ENCODE measurements at places on chromosomes 2 and 18. TPM values are rescaled to one million over a fixed set of nuclear protein-coding genes. Genes with fewer than 3 reads are reported as not detected.

HNMT gene
- total RNA-seq: 19.6 TPM

IL36A gene
- total RNA-seq: not detected

BCL11A gene
- total RNA-seq: 222 TPM

MTCL1 gene
- 7.0 TPM for total RNA-seq

SLC4A5 gene
- total RNA-seq: 4.2 TPM

PDCD1 gene
- not detected for total RNA-seq

IRS1 gene
- total RNA-seq: 18.4 TPM

ZFP36L2 gene
- 238 TPM for total RNA-seq

GREB1 gene
- 3.0 TPM for total RNA-seq

LIPT1 gene
- 4.5 TPM for total RNA-seq

KCNE4 gene
- 2.0 TPM for total RNA-seq

ZAP70 gene
- total RNA-seq: 3.0 TPM

GRCh38 chr2:181911830-181912229, 20.3 kb downstream of the ITPRID2 start:
- no peak overlapping the region for H3K27ac ChIP-seq
- H3K36me3 ChIP-seq: peaks cover 48% of the 10 kb centered on the region
- DNase-seq: no peak
- H3K4me1 ChIP-seq: peaks cover 30% of the 10 kb centered on the region

DNA sequence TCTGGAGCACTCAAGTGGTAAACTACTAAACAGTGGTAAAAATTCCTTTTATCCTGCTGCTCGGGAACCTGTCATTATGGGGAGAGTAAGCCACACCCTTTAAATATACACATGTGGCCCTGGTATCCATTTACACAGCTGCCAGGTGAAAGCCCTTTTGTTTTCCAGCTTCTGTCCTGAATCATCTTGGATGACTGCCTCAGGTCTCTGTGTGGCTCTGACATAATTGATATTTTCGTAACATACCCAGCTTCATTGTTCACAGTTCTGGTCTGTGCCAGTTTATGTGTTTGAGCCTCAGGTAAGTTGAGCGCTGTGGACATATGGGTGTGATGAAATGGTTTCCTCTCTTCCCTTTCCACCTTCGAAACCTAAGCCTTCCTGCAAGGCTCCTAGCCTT, 15.7 kb upstream of the TTC39C start:
- H3K27me3 ChIP-seq: no peaks in the 10 kb centered on the region
- no peak overlapping the region for H3K4me3 ChIP-seq
- H3K36me3 ChIP-seq: no peaks in the 10 kb centered on the region
- no peak overlapping the region for H3K27ac ChIP-seq
- no peak for DNase-seq
- H3K4me1 ChIP-seq: peaks cover 18% of the 10 kb centered on the region

DNA sequence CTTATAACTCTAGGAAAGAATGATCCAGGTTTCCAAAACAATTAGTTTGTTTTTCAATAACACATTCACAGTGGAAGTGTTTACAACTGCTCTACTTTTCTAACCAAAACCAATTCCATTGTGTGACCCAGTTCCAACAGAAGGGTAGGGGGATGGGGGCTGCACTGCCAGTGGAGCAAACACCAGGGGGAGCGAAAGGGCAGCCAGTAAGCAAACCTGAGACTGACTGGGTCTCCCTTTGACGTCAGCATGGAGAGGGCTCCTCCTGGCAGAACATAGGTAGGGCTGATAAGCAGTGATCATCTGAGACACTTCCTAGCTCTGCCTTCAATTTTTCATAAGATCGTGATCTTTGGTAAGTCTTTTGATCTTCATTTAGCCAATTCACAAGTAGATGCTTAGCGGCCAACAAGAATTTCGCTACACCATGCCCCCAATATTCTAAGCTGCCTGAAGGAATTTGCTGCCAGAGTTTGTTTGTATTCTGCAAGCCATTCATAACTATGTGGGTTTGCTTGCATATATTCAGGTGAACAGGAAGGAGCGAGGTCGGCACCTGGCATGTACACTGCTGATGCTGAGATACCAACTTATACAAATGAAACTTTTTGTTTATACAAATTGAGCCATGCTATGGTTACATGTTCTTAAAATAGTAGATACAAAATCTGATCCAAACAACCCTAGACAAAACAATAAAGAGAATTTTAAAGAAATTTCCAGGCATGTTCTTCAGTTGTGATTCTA, 45.9 kb downstream of the ST6GAL2 start:
- DNase-seq: no peak
- H3K36me3 ChIP-seq: no peaks in the 10 kb centered on the region
- H3K27me3 ChIP-seq: peaks cover 4% of the 10 kb centered on the region
- no peak overlapping the region for H3K4me3 ChIP-seq
- no peak overlapping the region for H3K27ac ChIP-seq

- H3K27ac ChIP-seq: no peak overlapping the region
- no peak for DNase-seq
- H3K27me3 ChIP-seq: peaks cover 5% of the 10 kb centered on the region
- H3K4me1 ChIP-seq: no peaks in the 10 kb centered on the region
- no peak overlapping the region for H3K4me3 ChIP-seq
- H3K36me3 ChIP-seq: no peaks in the 10 kb centered on the region
Observed at GRCh38 chr2:5756272-5756671, 64.1 kb downstream of the SOX11 start.

GRCh38 chr2:119282146-119282995, 58.7 kb downstream of the STEAP3 start:
- H3K4me3 ChIP-seq: no peak overlapping the region
- H3K36me3 ChIP-seq: peaks cover 7% of the 10 kb centered on the region
- H3K4me1 ChIP-seq: peaks cover 20% of the 10 kb centered on the region
- H3K27ac ChIP-seq: peak overlapping the region; percentile 86
- H3K27me3 ChIP-seq: no peaks in the 10 kb centered on the region

DNA sequence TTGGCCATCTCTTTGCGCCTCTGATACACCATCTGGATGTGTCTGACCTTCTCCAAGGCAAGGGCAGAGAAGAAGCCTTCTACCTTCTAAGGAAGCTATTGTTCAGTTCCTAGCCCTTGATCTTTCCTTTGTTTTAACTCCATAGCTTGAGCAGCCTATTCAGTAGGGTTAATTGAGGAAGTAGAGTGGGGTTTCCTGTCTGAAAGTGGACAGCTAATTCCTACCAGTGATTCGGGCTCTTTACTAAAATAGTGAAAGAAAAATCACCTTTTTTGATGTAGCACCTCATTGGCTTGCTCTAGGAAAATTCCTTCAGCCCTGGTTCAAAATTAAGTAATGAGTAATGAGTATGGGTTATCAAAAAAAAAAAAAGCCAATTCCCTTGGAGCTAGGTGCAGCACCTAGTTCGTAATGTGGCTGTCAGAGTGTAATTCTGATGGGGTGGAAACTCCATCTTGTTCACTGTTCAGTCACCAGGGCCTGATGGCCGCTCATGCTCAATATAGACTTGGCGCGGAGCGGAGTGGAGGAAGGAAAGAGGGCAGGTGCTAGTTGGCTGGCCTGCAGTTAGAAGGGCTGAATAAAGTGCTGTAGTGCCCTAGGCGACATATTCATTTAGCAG, 2.9 kb upstream of the MGAT5 start:
- peaks cover 20% of the 10 kb centered on the region for H3K4me1 ChIP-seq
- H3K27me3 ChIP-seq: no peaks in the 10 kb centered on the region
- no peak for DNase-seq
- no peak overlapping the region for H3K4me3 ChIP-seq
- H3K36me3 ChIP-seq: peaks cover 6% of the 10 kb centered on the region
- H3K27ac ChIP-seq: no peak overlapping the region

DNA sequence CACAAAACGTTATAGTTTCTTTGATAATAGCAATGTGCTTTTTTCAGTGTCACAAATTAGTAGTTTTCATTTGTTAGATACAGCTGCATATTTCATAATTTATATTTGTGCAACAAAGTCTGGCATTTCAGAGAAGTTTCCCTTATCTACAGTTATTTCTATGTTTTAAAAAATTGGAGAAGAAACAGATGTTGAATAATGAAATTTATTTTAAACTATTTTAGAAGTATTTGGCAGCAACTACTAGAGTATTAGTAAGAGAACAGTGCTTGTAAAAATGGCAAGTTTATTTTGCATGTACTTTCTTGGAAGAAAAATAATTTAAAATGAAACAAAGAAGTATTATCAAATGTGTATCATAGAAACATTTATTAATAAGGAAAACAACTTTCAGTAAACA, 68.6 kb upstream of the COL5A2 start:
- H3K27ac ChIP-seq: no peak overlapping the region
- H3K36me3 ChIP-seq: no peaks in the 10 kb centered on the region
- H3K4me3 ChIP-seq: no peak overlapping the region
- no peak for DNase-seq
- H3K27me3 ChIP-seq: no peaks in the 10 kb centered on the region
- H3K4me1 ChIP-seq: peaks cover under 1% of the 10 kb centered on the region

DNA sequence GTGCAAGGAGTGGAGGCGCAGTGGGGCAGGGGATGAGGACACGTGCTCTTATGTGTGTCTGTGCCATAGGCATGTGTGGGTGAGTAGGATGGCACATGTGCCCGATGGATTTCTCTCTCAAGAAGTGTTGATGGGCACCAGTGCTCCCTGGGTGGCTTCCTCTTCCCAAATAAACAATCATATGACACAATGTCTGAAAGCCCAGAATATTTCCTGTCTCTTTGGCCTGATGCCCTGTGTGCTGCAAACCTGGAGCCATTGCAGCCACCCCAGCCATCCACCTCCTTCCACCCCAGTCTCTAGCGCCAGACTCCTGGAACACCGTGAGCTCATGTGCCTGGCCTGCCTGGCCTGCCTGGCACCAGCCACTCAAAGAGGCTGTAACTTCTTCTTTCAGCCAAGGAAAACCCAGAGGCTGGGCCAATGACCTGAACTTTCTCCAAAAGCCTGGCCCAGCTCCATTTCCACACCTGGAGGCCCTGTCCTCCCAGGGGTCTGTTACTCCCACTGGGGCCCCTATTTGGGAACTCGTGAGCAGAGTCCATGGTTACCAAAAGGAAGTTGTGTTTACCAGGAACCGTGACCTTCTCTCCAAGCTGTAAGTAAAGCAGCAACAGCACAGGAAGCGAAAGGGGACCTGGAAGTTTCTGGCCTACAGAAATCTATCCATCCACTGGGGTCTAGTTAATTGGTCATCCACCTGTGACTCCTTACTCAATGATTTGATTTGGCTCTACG, 9.5 kb upstream of the ZBTB7C start:
- H3K4me1 ChIP-seq: peaks cover 12% of the 10 kb centered on the region
- peaks cover 9% of the 10 kb centered on the region for H3K27me3 ChIP-seq
- DNase-seq: no peak
- H3K27ac ChIP-seq: no peak overlapping the region
- no peaks in the 10 kb centered on the region for H3K36me3 ChIP-seq

DNA sequence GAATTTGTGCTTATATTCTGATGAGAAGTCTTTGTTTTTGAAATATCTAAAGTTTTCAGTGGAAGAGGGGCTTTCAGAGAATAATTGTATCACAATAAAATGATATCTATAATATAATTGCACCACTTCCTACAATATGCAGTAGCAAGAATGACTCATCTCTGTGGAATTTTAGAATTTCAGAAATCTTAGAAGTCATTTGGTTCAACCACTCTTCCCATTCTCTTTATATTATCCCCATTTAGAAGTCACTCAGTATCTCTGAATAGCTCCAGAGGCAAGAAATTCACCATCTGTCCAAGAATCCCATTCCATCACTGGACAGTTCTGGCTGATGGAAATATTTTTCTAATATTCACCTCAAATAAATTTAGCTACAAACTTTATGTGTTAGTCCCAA, 59.3 kb upstream of the CCDC68 start:
- no peak overlapping the region for H3K4me3 ChIP-seq
- no peak overlapping the region for H3K27ac ChIP-seq
- DNase-seq: no peak
- H3K4me1 ChIP-seq: no peaks in the 10 kb centered on the region
- no peaks in the 10 kb centered on the region for H3K36me3 ChIP-seq
- no peaks in the 10 kb centered on the region for H3K27me3 ChIP-seq

- no peak for DNase-seq
- peaks cover 4% of the 10 kb centered on the region for H3K4me1 ChIP-seq
- H3K27me3 ChIP-seq: no peaks in the 10 kb centered on the region
- H3K36me3 ChIP-seq: peaks cover 26% of the 10 kb centered on the region
- no peak overlapping the region for H3K27ac ChIP-seq
- no peak overlapping the region for H3K4me3 ChIP-seq
Observed at GRCh38 chr18:183769-184168, 25.4 kb downstream of the USP14 start.

DNA sequence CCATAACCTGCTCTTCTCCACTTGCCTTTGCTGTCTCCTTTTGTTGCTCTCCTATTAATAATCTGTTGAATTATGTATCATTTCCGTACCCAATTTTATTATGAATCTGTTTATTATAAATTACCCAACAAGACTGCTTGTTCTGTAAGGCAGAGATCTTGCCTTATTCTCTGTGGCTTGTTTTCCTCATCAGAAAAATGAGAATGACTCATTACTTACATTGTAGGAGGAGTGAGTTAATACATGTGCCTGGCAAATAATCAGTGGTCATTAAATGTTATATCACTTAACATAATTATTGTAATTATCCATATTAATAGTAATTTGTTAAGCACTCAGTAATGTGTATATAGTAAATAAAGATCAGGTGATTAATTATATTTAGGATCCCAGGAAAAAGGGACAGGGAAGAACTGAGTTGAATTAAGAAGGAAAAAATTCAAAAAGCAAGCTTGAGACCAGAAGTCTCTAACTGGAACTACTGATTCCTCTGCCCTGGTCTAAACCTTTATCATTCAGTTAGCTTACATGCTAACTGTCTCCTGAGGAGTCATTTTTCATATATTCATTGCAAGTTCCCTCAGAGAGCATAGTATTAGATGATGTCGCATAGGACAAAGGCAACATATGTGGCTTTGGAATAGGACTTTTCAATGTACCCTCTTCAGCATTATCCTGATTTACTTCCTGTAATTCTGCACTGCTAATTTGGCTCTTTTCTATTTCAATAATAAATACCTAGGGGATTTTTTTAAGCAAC, 335.7 kb downstream of the GALNT13 start:
- no peaks in the 10 kb centered on the region for H3K27me3 ChIP-seq
- H3K4me1 ChIP-seq: no peaks in the 10 kb centered on the region
- H3K36me3 ChIP-seq: no peaks in the 10 kb centered on the region
- no peak overlapping the region for H3K4me3 ChIP-seq

- no peak overlapping the region for H3K27ac ChIP-seq
- no peaks in the 10 kb centered on the region for H3K27me3 ChIP-seq
- no peaks in the 10 kb centered on the region for H3K4me1 ChIP-seq
- H3K4me3 ChIP-seq: no peak overlapping the region
- H3K36me3 ChIP-seq: peaks cover 5% of the 10 kb centered on the region
Observed at GRCh38 chr2:236117861-236118269, 50.3 kb downstream of the GBX2 start.

- H3K4me3 ChIP-seq: peak overlapping the region; percentile 97
- no peak for DNase-seq
- H3K36me3 ChIP-seq: peaks cover 3% of the 10 kb centered on the region
- H3K27ac ChIP-seq: peak overlapping the region; percentile 99
- peaks cover 36% of the 10 kb centered on the region for H3K4me1 ChIP-seq
Observed at GRCh38 chr2:28393114-28393836, 617 bp downstream of the FOSL2 start.

GRCh38 chr2:206626108-206626507, 16.2 kb upstream of the FAM237A start:
- peaks cover 5% of the 10 kb centered on the region for H3K4me1 ChIP-seq
- DNase-seq: no peak
- no peak overlapping the region for H3K27ac ChIP-seq
- no peaks in the 10 kb centered on the region for H3K27me3 ChIP-seq
- H3K4me3 ChIP-seq: no peak overlapping the region

- H3K4me3 ChIP-seq: no peak overlapping the region
- peaks cover 4% of the 10 kb centered on the region for H3K4me1 ChIP-seq
- no peaks in the 10 kb centered on the region for H3K27me3 ChIP-seq
- H3K36me3 ChIP-seq: no peaks in the 10 kb centered on the region
- DNase-seq: peak; percentile 12
Observed at GRCh38 chr2:11568436-11568835, 34.6 kb downstream of the GREB1 start.

Data from suprapubic skin (tissue), 4 donors.